ENCODE measurements at places on chromosomes 1 and 21. TPM values are rescaled to one million over a fixed set of nuclear protein-coding genes. Genes with fewer than 3 reads are reported as not detected.

DNA sequence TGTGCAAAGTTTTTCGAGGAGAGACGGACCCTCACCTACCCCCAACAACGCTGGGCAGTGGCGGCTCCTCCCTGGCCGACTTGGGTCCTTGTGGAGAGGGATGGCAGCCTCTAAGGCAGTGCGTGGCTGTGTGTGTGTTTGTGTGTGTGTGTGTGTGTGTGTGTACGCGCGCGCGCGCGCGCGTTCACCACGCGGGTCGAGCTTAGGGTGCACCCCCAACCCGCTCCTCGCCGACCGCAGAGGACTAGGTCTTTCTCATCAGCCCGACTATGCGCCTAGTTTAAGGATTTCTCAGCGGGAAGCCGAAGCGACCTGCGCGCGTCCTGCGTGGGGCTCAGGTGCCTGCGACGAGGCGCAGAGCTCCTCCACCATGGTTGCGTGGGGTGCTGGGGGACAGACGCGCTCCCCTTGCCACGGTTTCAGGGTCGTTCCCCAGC lies 940 bp downstream of the SOX13 start:
- ATAC-seq, result no peak

DNA sequence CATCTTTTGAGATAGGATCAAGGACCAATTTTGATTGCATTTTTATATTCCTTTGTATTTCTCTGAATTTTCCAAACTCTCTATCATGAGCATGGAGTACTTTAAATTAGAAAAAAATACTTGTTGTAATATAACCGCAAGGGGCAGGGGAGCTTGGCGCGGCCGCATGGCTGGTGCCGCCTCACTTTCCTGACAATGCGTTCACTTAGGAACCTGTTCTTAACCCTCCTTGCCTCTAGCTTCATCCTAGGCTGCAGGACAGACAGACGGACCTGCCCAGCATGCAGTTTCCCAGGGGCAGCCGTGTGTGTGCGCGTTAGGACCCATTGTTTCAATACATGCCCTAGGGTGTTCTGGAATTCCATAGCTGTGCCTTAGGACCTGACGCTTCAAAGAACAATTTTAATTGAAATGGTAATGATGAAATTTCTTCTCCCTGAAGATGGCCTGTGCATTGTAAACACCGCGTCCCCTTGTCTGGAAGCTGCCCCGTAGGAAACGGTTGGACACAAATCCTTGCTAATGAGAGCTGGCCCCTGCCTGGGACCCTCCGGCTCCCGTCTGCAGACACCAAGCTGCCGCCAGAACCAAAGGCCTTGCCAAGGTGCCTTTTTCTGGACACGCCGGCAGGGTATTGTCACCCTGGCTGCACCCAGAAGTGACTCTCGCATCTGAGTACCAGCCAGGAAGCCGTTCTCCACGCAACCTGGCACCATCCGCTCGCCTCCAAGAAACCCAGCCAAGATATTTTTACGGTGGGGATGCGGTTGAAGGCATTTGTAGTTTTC lies 466.4 kb downstream of the NPHP4 start:
- ATAC-seq, result no peak

DNA sequence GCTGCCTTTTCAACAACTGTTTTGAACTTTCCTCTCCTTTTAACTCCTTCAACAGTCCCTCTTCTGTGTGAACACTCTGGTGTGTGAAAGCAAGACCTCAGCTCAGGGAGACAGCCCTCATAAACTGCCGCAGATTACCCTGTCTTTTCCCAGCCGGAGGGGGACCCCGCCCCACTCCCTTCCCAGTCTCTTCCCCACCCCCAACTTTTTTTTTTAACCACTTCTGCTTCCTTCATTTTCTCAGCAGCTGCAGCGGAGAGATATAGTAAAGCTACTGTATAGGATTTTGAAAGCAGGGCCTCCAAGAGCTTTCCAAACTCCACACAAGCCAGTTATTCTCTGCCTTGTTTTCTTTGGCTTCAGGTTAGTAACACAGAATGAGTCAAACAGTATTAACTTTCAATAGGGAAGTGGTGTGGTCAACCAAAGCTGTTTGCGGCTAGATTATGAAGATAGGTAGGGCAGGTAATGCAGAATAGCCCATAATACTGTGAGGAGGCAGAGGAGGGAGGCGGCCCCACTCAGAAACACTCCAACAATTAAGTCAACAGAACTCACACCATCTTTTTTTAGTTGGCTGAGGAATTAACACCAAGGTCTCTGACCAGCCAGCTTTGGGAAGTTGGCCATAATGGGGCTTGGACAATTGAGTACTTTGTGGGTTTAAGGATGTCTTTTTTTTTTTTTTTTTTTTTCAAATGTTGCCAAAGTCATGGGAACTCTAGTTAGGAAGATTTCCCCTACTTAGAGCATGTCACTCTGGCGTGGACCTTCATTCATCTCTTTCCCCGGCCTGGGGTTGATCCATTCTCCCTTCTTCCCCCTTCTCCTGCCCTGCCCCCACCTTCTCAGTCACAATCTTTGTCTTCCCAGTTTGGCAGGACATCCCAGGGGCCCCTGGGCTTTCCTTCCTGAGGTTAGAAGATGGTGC lies 177.0 kb downstream of the CLIC6 start:
- ATAC-seq, result peak; percentile 74

GRCh38 chr1:244104309-244105060 lies 53.4 kb downstream of the ZBTB18 start:
- ATAC-seq, result no peak

DNA sequence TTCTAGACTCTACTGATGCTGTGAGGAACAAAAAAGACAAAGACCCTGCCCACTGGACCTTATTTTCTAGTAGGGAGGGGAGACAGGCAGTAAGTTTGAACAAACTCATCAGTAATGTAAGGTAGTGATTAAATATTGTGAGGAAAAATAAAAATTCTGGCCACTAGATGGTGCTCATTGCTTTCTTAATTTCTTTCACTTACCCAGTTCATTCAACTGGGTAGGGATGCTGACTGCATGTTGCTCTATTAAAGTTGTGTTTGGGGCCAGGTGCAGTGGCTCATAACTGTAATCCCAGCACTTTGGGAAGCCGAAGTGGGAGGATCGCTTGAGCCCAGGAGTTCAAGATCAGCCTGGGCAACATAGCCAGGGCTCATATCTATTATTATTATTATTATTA lies 6.3 kb upstream of the KYAT3 start:
- peak; percentile 89 for ATAC-seq

GRCh38 chr1:112126598-112126997 lies 137.1 kb upstream of the KCND3 start:
- ATAC-seq, result no peak

DNA sequence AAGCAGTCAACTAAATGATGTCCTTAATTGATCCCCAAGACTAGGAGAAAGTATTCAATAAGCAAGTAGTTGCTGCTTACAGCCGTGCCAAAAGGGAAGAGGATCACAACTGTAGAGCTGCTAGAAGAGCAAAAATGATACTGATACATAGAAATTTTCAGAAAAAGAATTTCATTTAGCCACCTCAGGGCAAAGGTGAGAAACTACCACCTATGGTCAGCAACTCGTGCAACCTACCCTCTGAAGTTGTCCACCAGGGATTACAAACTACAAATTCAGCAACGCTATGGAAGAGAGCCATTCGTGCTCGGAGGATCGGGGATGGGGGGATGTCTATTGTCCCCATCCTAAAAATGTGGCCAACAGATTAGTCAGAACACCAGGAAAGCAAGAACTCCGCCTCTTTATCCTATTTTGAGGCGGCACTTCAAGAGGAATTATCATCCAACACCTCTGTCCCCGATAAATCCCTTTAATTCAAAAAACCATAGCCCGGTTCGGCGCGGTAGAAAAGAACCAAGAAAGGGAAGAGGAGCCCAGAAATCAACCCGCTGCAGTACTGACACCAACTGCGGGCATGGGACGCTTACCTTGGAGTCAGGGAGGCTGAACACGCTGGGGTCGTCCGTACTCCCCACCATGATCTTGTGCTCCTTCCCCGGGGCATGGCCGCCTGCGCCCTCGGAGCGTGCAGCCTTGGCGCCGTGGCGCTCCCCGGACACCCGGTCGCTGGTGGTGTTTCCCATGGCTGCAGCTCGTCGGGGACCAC lies 687 bp downstream of the PRKAB2 start:
- ATAC-seq, result no peak

- no peak for ATAC-seq
Observed at GRCh38 chr1:145824499-145824842, 471 bp downstream of the POLR3C start.

- ATAC-seq, result no peak
Observed at GRCh38 chr1:113895961-113896360, 8.6 kb upstream of the BCL2L15 start.

- no peak for ATAC-seq
Observed at GRCh38 chr1:74753104-74753503, 20.2 kb downstream of the TYW3 start.

GRCh38 chr1:177597393-177597792 lies 372.5 kb downstream of the SEC16B start:
- ATAC-seq, result no peak

GRCh38 chr1:150887018-150887417 lies at the start of gene CTXND2:
Gene CTXND2 (plus strand): TSS chr1:150887136. CDS start chr1:150912315, 25,179 bp downstream.
- ATAC-seq, result no peak

DNA sequence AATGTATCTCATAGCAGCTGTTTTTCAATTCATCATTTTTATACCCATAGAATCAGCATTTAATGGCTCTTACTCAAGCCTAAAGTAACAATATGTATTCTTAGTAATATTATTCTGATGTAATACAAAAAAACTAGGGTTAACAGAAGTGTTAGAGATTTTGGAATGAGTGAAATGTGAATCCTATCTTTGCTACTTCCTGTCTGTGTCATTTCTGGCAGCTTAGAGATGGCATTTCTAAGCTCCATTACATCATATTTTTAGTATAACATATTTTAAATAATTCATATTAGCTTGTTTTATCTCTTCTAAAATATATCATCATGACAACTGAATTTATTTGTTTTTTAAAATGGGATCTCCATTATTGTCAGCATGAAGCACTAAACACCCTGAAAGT lies 90.2 kb downstream of the LRRC7 start:
- no peak for ATAC-seq

Gene AURKAIP1
- total RNA-seq, result 117 TPM

Gene LCE1B
- not detected for total RNA-seq

Gene HSPA6
- total RNA-seq, result 1.4 TPM

Gene ARMH1
- total RNA-seq, result not detected

Gene CLDN17
- 1.8 TPM for total RNA-seq

Gene RHBG
- 1.7 TPM for total RNA-seq

Gene ADAM30
- total RNA-seq, result not detected

Gene SLAMF7
- 6.3 TPM for total RNA-seq

Gene AQP10
- not detected for total RNA-seq

Gene SH2D2A
- total RNA-seq, result 1.4 TPM

Gene ZNF648
- 0.08 TPM for total RNA-seq

Gene SUSD4
- total RNA-seq, result 42.2 TPM
